Right kidney (tissue), 9 donors: ENCODE measurements at places on chromosomes 13 and 19.

GRCh38 chr19:18541992-18542940, 1.1 kb downstream of the FKBP8 start:
- DNase-seq: no peak

GRCh38 chr19:49497047-49497788, 984 bp downstream of the RPS11 start:
- no peak for DNase-seq

GRCh38 chr13:76733671-76734070, 152.5 kb downstream of the KCTD12 start:
- no peak for DNase-seq

- no peak for DNase-seq
Observed at GRCh38 chr13:95516021-95516420, 36.5 kb upstream of the CLDN10 start.

DNA sequence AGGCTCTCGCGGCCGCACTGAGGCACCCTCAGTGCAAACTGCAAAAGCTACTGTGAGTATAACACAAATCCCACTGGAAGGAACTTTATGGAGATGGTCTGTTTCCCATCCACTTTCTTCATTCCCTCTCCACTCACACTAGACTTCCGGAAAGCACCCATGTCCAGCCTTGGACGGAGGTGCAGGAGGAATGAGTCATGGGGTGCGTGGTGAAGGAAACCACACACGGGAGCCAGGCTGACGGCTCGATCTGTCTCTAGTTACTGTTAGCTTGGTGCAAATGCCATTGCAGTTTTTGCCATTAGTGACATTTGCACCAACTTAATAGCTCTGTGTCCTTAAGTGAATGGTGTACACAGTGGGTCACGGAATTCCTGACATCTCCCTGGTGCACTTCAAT, 14.6 kb downstream of the NLRP8 start:
- no peak for DNase-seq

- no peak for DNase-seq
Observed at GRCh38 chr13:113630296-113630695, 27.7 kb downstream of the ATP4B start.

DNA sequence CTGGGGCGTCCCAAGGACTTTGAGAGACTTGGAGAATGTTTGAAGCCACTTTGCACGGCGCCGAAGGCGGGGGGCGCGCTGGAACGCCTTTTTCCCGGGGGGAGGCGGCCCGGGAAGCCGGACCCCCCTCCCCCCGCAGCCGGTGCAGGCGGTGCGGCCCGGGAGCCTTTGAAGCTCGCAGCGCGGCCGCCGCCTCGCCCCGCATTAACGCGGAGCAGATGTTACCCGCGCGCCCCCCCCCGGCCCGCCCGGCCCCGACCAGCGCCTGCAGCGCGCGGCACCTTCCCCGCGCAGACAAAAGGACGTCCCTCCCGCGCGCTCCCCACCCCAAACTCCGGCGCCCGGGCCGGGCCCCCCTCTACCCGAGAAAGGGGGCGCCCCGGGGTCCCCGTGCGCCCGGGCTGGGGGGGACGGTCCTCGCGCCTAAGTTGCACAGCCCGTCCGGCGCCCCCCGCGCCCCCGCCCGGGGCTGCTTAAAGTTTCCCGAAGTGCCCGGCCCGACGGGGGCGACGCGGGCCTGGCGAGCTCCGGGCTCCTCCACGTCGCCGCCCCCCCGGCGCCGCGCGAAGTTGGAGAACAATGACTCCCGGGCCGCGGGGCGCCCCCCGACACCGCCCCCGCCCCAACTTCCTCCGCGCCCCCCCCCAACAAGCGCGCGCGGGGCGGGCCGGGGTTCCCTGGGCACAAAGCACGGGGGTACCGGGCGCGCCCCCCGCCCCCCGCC, 685 bp downstream of the TCF3 start:
- DNase-seq: peak; percentile 81

DNA sequence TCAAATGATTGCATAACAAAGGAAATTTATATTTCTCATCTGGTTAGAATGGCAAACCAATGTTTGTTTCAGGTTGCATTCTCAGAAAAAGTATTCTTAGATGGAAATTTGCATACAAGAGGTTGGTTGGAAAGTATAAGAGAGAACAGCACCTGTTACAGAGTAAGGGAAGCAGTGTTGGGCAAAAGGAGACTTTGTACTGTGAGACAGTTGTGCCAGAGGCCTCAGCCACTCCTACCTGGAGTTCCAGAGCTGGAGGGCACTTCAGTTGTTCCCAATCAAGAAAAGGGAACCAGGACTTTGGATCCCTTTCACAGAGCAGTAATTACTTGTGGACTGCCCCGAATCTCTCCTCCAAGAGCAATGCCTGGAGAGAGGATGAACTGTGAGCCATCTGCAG, 81.8 kb downstream of the SPRY2 start:
- no peak for DNase-seq

GRCh38 chr13:72696579-72696978, 30.9 kb downstream of the MZT1 start:
- DNase-seq: no peak
